ENCODE measurements at places on chromosomes 16 and 17.

- no peak for DNase-seq
These were observed 8.3 kb downstream of the OTOP3 start for GRCh38 chr17:74943808-74944522.

GRCh38 chr17:632560-632959, 82.1 kb downstream of the VPS53 start:
- DNase-seq = no peak

- DNase-seq = no peak
These were observed 23.5 kb downstream of the ZNF276 start for GRCh38 chr16:89744813-89745212.

GRCh38 chr17:5841862-5842261, 228.3 kb upstream of the WSCD1 start:
- DNase-seq = no peak

- no peak for DNase-seq
These were observed 79.9 kb downstream of the TMEM100 start for GRCh38 chr17:55642741-55643140.

DNA sequence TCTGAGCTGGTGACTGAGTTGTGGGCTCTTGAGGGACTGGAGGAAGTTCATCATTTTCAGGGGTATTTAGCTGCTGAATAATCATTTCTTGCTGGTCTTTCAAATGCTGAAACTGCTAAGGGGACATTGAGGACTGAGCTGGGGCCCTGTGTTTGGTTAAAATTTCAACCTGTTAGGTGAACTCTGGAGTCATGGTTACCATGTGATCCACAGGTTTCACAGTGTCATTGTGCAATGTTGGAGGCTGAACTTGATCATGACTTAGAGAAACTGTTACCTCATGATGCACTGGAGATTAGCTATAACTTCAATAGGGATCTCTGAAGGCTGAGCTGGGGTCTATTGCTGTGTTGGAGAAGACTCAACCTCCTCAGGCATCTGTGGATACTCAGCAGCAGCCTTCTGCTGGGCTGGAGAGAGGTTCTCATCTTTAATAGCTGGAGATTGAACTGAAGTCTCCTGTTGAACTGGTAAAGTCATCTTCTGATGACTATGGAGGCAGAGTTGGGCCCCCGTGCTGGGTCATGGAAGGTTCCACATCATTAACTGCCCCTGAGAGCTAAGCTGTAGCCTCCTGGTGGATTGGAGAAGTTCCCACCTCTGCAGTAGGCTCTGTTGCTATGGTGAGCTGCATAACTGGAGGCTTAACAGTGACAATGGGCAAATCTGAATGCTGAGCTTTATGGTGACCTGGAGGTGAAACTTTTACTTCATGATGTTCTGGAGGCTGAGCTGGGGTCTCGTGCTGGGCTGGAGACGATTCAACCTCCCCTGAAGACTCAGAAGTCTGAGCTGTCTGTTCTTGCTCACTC, 15.2 kb downstream of the RDM1 start:
- DNase-seq = no peak

DNA sequence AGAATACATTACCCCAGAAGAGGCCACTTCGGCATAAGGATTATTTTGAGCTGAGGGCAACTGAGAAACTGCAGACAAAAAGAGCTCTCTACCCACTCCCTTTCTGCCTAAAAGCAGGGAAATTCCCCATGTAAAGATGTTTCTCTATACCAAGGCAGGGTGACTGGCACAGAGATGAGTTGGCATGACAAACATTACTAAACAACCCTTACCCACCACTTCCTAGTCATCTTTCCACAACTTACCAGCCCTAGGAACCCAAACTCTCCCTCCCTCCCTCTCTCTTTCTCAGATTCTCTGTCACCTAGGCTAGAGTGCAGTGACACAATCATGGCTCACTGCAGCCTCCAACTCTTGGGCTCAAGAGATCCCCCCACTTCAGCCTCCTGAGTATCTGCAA, 68.6 kb downstream of the EMP2 start:
- DNase-seq = no peak

GRCh38 chr17:50170662-50171370, 5.0 kb downstream of the SGCA start:
- DNase-seq = no peak

DNA sequence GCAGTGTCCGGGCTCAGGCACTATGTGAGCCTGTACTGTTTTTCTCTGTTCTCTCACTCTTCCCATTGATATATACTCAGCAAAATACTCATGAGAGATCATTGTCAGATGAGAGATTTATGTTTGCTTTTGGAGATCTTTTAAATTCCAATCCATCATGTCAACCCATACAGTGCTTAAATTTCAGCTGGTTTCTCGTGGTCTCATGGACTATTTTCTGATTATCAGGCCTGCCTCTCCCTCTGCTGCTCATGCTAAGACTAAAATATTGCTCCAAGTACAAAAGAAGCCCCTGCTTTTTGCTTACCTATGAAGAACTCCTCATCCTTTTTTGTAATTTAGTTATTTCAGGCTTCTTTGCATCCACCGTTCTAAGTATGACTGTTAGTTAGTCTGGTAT, 547.2 kb downstream of the KCNJ2 start:
- DNase-seq = no peak

DNA sequence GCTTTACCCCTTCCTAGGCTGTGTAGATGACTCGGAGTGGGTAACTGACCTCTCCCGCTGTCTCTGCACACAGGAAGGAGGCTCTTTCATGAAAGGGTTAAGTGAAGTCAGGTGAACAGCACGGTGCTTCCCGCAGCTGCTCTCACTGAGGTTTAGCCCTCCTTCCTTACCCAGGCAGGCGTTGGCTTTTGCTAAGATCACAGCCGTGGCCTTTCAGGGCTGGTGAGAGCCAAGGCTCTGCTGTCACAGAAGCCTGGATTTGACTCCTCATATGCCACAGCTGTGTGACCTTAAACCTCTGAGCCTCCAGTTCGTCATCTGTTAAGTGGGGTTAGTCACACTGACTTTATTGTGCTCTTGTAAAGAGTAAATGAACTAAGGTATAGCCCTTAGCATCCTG, 90.9 kb upstream of the PLCG2 start:
- no peak for DNase-seq

DNA sequence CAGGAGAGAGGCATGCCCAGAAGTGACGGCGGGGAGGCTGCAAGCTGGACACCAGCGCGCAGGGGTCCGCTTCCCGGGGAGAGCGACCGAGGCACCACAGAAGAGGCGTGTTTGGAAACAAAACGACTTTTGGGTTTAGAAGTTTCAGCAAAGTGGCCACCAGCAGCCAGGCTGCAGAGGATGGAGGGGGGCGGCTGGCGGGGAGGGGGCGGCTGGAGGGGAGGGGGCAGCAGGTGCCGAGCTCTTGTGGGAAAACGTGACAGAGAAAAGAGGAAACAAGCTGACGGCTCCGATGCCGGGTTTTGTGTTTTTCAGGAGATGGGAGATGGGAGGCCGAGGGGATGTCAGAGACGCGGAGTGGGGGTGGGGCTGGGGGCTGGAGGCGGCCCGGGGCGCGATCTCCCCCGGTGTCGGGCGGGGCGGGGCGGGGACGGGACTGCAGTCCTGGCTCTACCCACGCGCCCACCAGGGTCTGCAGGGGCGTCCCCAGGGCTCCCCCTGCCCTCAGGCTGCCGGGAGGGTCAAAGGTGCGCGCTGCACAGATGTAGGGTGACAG, 32.1 kb upstream of the RPH3AL start:
- DNase-seq = no peak

- DNase-seq = peak; percentile 71
These were observed 2.1 kb upstream of the IRX5 start for GRCh38 chr16:54928411-54929089.

DNA sequence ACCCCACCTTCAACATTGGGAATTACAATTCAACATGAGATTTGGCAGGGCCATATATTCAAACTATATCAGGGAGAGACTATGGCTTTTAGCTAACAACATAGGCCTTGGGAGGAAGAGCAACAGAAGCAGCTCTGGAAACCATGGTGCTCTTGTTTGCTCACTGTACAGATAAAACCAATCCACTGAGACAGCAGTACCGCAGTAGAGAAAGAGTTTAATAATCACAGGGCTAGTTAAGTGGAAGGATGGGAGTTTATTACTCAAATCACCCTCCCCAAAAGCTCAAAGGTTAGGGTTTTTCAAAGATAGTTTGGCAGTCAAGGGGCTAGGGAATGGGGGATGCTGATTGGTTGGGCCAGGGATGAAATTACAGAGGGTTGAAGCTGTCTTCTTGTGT, 52.7 kb upstream of the CRHR1 start:
- DNase-seq = no peak

DNA sequence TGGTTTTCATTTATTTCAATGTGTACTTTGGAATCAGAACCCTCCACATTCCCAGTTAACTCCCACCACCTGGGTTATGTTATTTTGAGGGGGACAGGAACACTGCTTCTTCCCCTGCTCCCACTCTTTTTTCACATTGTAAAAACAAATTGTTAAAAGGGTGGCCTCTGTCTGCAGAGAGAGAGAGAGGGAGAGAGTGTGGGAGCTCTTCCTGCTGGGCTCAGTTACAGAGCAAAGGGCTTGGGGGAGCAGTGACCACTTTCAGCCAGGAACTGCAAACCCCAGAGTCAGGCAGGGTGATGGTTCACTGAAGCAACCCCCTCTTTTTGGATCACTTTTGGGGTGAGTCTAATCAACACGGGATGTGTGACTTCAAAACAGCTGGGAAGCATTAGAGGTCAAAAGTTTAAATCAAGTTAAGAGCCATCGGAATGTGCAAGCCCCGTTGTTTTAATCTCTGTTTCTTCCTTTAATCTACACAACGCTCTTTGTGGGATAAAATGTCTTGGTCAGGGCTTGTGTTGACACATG, 577.0 kb upstream of the CDH11 start:
- peak; percentile 73 for DNase-seq

DNA sequence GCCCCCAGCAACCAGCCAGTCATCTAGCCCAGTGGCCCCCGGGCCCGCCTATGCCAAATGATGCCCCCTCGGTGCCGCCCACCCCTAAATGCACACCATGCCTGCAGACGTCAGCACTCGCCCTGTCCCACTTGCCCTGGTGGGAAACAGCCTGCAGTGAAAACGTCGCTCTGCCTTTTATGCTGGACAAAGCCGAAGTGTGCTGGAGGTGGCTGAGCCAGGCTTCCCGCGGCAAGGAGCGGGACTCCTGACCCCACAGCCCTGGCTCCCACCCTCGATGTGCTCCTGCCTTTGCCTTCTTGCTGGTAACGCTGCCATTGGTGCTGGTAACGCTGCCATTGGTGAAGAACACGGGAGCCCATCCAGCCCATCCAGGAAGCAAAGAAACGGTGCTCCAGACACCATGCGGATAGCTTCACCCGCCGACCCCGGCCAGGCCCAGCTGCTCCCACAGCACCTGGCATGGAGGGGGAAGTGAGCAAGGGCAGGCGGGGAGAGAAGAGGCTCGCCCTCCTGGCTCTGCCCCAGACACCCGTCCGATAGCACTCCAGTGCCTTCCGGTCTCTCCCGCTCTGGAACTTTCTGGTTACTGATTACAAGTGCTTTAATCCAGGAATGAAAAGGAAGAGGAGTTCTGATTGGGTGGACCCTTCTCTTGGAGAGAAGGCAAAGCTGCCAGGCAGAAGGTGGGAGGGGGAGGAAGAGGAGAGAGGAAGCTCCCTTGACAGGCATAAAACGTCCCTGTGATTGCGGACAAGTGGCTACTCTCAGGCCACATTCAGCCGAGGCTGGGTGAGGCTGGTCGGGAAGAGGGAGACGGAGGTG, 4.0 kb upstream of the BAIAP2 start:
- DNase-seq = no peak

Measured in fibroblast of skin of right biceps (primary cell).